Stimulated activated CD8-positive, alpha-beta memory T cell treated with anti-CD3 and anti-CD28 coated beads, Interleukin-4, amount 100 ng/mL, for 1 hour (primary cell): ENCODE measurements at places on chromosomes 4 and X.

GRCh38 chr4:20266215-20267082 is 14.7 kb downstream of the SLIT2 start:
- DNase-seq, result no peak

DNA sequence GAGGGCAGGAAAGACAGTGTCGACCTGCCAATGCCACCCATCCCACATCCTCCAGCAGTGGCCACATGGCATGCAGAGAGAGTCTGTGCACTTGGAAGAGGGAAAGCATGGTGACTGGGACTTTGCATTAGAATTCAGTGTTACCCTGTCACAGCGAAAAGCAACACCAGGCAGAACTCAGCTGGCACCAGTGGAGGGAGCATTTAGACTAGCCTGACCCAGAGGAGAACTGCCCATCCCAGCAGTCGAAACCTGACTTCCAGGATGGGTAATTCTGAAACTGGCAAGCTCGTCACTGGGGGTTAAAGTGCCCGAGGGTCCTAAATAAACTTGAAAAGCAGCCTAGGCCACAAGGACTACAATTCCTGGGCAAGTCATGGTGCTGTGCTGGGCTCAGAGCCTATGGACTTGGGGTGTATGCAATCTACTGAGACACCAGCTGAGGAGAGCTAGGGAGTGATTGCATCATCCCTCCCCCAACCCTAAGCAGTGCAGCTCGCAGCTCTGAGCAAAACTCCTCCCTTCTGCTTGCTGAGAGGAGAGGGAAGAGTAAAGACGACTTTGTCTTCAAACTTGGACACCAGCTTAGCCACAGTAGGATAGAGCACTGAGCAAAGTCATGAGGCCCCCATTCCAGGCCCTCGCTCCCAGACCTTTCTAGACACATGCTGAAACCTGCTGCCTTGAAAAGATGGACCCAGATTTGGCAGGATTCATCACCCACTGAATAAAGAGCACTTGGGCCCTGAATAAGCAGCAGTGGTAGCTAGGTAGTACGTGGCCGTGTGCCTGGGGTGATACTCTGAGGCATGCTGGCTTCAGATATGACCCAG is 68.8 kb downstream of the DDX60L start:
- DNase-seq, result no peak

DNA sequence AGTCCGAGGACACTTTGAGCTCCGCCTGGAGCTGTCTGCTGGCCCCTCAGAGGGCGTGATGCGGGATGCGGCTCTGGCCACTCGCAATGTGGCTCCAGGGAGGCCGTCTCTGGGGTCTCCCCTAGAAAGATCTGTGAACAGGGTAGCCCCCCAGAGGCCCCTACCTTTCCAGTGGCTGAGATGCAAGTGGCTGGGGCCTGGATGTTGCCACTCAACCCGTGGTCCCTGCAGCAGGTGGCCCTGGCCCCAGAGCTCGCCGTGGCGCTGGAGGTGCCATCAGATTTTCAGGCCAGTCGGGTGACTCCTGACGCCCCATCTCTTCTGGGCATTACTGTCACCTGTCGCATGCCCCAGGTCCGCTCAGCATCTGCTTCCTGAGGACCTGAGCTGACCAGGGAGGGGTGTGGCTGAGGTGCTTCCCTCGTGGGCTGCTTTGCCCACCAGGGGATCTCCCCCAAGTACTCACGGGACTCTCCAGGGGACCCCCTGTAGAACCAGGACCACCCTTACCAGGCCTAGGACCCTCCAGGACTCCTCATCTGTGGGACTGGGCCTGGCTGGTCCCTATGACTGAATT is 102.1 kb upstream of the LRPAP1 start:
- no peak for DNase-seq

- DNase-seq, result no peak
Measured at GRCh38 chr4:119310826-119311225, 11.1 kb downstream of the FABP2 start.

- no peak for DNase-seq
Measured at GRCh38 chrX:118975831-118976598, 1.6 kb downstream of the LONRF3 start.

GRCh38 chr4:54400188-54400587 is 171.1 kb downstream of the PDGFRA start:
- DNase-seq, result no peak
